ENCODE measurements at places on chromosomes 6 and 20.

DNA sequence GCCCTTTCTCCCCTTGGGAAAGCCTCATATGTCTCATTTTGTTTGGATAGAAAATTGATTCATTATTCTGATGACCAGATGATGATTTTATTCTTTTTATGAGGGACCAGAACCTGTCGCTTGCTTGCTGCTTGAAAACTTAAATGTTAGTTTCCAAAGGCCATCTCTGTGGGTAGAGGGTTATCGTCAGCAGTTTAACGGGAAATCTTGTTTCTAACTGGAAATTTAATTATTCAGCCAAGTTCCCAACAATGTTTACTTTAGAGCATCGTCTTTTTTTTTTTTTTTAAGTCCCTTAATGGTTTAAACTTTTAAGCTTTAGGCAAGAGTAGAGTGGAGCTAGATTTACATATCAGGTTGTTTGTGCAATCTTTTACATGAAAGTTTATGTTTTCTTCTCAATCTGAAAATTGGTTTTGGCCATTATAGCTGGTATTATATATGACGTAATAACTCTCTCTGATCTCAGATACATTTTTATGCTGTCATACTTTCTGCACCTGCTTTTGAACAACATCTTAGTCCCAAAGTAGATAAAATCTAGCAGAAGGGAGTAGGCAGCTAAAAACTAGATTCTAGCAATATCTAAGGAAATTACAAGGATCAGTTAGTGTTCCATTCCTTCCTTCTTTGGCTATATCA is 93.9 kb downstream of the FOXO3 start:
- no peak for DNase-seq

DNA sequence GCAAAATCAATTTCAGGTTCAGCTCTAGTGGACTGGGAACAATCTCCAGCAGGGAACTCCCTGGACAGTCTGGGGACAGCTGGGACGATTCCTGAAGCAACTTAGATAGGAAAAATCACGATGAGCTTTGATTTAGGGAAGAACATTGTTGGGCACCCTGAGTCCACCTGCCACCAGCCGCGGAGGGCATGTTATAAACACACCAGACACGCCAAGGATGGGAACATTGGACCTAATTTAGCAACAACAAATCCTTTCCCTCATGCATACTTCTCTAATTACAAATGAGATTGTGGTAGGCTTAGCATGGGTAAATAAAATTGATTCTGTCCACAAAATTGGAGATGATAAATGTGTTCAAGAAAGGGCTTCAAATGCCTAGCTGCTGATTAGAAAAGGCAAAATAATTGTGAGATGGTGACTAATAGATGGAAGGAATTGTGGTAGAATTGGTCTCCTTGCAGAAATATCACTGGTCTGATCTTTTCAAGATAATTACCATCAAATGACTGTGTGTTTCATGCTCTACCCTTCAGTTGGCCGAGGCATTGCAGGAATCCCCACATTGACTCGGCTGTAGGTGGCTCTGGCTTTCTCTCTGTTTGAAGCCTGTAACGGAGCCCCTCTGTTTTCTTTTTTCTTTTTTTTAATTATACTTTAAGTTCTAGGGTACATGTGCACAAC is 6.1 kb upstream of the NANP start:
- no peak for DNase-seq

- DNase-seq = no peak
Observed at GRCh38 chr6:28239636-28240035, 12.4 kb downstream of the ZKSCAN4 start.

GRCh38 chr6:16305788-16306187 is 67.4 kb downstream of the GMPR start:
- peak; percentile 81 for DNase-seq

DNA sequence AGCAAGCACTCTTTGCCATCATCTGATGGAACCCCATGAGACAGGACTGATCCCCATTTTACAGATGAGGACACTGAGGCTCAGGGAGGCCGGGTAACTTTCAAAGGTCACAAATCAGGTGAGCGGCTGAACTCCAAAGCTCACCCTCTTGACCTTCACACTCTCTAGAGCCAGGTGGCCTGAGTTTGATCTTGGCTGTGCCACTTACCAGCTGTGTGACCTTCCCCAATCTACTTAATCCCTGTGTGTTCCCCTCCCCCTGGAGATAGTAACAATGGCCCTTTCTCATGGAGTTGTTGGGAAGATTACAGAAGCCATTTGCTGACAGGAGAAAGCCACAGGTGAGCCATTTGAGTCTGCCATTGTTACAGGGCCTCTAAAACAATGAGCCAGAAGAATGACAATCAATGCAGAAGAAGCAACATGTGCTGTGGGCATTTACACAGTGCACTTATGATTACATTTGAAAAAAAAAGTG is 34.5 kb downstream of the BMP7 start:
- no peak for DNase-seq

Measured in mesenteric fat pad (tissue), 1 donor.